ENCODE measurements at places on chromosomes 12 and 14. TPM values are rescaled to one million over a fixed set of nuclear protein-coding genes. Genes with fewer than 3 reads are reported as not detected.

- peak; percentile 21 for DNase-seq
These were observed 592 bp upstream of the KCNK10 start for GRCh38 chr14:88323523-88324199.

GRCh38 chr12:6532927-6533652 is 1.2 kb upstream of the GAPDH start:
- peak; percentile 54 for DNase-seq

Gene FBLN5
- total RNA-seq: 0.51 TPM

Gene ANGEL1
- 10.4 TPM for total RNA-seq

Gene SLC25A47
- total RNA-seq: not detected

All from dermis blood vessel endothelial cell (primary cell).